MCF 10A (cell line): ENCODE measurements at places on chromosomes 13 and 19. TPM values are rescaled to one million over a fixed set of nuclear protein-coding genes. Genes with fewer than 3 reads are reported as not detected.

GRCh38 chr13:100461309-100462030 is 127.1 kb downstream of the GGACT start:
- no peak overlapping the region for H3K27ac ChIP-seq
- H3K4me3 ChIP-seq: no peak overlapping the region
- no peak for DNase-seq
- H3K27me3 ChIP-seq: no peaks in the 10 kb centered on the region
- peaks cover 5% of the 10 kb centered on the region for H3K4me1 ChIP-seq
- peaks cover 6% of the 10 kb centered on the region for H3K36me3 ChIP-seq

DNA sequence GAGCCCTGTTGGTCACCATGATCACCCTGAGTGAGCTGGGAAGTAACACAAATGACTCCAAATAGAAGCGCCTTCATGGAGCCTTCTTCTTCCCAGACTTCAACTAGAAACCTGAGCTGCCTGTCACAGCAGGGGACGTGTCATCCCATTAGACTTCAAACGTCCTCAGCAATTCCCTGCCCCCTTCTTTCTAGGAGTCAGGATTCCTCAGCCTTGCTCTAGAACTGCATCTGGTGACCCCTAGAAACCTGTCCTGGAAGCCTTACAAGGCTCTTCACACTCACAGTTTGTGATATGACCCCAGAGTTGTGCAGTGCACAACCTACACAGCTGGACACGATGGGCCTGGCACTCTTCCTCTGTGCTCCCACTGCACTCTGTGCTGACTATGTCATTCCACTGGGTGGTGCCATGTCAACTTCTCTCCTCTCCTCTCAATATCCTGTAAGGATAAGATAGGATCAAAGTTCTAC is 23.6 kb upstream of the TTYH1 start:
- DNase-seq: peak; percentile 8
- no peak overlapping the region for H3K4me3 ChIP-seq
- H3K4me1 ChIP-seq: peaks cover 6% of the 10 kb centered on the region
- peaks cover 38% of the 10 kb centered on the region for H3K27me3 ChIP-seq
- H3K27ac ChIP-seq: no peak overlapping the region

DNA sequence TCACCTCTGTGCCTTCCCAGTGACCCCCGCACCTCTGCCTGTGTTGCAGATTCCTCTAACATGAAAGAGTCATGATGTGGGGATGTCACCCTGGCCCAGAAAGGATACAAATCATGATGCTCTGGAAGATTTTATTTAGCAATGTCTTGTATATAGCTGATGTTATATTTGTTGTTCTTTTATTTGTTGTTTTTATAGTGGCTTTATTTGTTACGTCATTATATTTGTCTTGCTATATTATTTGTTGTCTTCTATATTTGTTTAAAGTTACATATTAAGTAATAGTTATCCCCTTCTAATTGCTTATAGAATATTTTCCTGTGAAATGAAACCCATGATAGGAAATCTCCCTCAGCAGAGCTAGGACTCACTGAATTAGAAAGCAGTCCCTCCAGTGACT is 1149.2 kb downstream of the UQCRFS1 start:
- no peaks in the 10 kb centered on the region for H3K27me3 ChIP-seq
- DNase-seq: no peak

- DNase-seq: peak; percentile 12
- H3K4me1 ChIP-seq: peaks cover 6% of the 10 kb centered on the region
- peak overlapping the region; percentile 70 for H3K27ac ChIP-seq
Measured at GRCh38 chr19:57241176-57241575, 744 bp downstream of the ZNF805 start.

DNA sequence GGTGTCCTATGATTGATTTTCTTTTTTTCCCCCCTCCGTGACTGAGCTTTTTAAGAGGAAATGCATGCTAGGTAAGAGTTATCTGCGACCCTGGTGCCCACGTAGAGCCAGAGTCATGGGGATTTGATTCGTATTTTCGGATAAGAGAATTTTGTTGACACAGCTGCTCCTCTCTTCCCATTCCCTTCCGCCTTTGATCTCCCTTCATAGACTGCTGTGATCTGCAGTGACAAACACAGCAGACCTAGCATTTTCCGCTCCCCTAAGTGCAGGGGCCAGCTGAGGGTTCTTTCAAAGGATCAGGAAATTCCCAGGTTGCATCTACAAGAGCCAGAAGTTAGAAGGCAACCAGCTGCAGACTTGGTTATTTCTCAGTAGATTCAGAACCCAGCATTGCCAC is 70.5 kb downstream of the ZNF568 start:
- H3K27ac ChIP-seq: no peak overlapping the region
- H3K4me1 ChIP-seq: no peaks in the 10 kb centered on the region
- no peaks in the 10 kb centered on the region for H3K36me3 ChIP-seq
- no peak for DNase-seq

DNA sequence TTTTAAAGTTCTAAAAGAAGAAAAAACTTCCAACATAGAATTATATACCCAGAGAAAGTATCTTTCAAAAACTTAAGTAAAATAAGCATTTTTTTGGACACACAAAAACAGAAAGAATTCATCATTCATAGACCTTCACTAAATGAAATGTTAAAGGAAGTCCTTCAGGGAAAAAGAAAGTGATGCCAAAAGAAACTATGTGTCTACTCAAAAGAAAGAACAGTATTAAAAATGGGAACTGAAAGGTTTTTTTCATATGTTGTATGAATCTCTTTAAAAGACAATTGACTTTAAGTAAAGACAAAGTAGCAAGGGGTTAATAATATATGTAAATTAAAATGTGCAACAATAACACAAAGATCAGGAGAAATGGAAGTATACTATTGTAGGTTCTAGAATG is 96.5 kb downstream of the DHRS12 start:
- H3K27ac ChIP-seq: peak overlapping the region; percentile 67
- peaks cover 41% of the 10 kb centered on the region for H3K36me3 ChIP-seq
- no peak overlapping the region for H3K4me3 ChIP-seq
- H3K4me1 ChIP-seq: no peaks in the 10 kb centered on the region

DNA sequence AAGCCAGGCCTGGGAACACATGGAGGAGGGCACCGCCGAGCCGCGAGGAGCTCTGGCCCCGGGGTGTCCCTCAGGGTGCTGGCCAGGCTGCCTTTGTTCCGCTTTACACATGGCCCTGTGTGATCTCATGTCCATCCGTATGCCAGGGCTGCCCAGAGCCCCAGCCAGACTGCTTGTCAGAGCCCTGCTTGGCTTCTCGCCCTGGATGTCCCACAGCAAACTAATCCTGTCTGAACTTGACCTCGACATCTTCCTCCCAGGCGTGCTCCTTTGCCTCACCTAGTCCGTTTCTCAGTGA is 14.3 kb downstream of the BCKDHA start:
- peaks cover 19% of the 10 kb centered on the region for H3K4me1 ChIP-seq
- peak; percentile 69 for DNase-seq
- no peaks in the 10 kb centered on the region for H3K27me3 ChIP-seq

- no peaks in the 10 kb centered on the region for H3K36me3 ChIP-seq
- H3K4me3 ChIP-seq: no peak overlapping the region
- H3K27ac ChIP-seq: no peak overlapping the region
- H3K4me1 ChIP-seq: no peaks in the 10 kb centered on the region
- no peak for DNase-seq
Measured at GRCh38 chr19:35419046-35419445, 29.0 kb upstream of the FFAR2 start.

DNA sequence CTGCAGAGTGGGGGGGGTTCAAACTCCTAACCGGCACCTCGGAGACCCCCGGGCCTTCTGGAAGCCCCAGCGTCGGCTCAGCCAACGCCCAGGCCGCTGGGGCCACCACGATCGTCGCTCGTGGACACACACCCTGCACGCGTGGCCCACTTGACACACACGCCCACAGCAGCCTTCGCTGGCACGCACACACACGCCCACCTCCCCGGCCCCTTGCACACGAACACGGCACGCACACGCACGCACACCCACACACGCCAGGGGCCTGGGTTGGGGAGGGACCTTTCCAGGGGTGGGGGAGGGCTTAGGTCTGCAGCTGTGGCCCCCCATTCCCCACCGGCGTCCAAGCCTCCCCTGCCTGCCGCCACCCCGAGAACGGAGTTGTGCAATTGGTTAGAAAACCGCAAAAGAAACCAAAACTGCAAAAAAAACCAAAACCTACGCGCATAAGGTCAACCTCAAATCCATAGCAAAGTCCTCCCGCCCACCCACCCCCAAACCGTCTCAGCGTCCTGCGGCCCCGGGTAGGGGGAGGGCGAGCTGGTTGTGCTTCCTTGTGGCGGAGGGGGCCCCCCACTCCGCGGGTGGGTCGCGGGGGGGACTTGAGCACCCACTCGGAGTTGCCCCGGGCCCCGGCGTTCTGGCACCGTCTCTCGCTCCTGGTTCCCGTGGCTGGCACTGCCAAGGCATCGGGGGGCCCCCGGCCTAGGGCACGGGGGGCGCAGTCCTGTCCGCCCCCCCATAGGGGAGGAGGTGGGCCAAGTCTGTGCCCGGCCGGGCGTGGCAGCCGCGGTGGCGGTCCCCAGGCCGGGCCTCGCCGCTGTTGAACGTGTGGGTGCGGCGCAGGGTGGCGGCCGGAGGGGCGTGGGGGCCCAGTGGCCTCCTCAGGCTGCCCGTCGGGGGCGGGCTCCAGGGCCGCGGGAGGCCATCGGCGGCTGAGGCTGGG is 3.3 kb upstream of the LRG1 start:
- DNase-seq: no peak
- no peaks in the 10 kb centered on the region for H3K27me3 ChIP-seq
- no peaks in the 10 kb centered on the region for H3K4me1 ChIP-seq
- H3K36me3 ChIP-seq: peaks cover 6% of the 10 kb centered on the region
- no peak overlapping the region for H3K4me3 ChIP-seq
- H3K27ac ChIP-seq: no peak overlapping the region

DNA sequence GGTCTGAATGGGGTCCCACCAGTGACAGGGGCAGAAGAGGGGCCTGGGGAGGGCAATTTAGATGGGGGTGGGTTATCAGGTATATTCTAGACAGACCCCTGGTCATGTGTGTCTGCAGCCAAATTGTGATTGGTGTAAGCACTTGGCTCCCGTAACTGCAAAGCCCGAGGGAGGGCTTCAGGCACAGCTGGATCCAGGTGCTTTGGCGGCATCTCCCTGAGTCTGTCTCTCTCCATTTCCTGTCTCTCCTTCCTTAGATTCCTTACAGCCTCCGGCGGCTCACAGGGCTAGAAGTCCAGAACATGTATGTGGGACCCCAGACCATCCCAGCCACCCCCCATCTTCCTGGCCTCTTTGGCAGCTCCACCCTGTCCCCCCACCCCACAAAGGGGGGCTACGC is 31.4 kb downstream of the DHX34 start:
- H3K27ac ChIP-seq: no peak overlapping the region
- no peaks in the 10 kb centered on the region for H3K4me1 ChIP-seq
- no peaks in the 10 kb centered on the region for H3K27me3 ChIP-seq
- H3K36me3 ChIP-seq: peaks cover 59% of the 10 kb centered on the region
- no peak overlapping the region for H3K4me3 ChIP-seq

DNA sequence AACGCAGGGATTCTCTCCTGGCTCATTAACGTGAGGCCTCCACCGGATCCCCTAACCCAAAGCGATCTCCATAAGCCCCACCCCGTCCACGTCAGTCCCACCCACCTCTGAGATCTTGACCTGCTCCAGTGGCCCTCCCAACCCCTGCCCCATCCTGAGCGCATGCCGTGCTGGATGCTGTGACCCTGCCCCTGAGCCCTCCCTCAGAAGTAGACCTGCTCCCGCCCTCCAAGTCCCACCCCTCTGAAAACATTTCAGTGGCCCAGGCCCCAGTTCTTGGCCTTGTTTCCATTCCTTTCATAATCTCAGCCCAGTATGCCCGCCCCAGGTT is 19.9 kb downstream of the LMTK3 start:
- H3K27me3 ChIP-seq: no peaks in the 10 kb centered on the region
- H3K36me3 ChIP-seq: peaks cover 17% of the 10 kb centered on the region
- DNase-seq: no peak
- peaks cover 29% of the 10 kb centered on the region for H3K4me1 ChIP-seq

DNA sequence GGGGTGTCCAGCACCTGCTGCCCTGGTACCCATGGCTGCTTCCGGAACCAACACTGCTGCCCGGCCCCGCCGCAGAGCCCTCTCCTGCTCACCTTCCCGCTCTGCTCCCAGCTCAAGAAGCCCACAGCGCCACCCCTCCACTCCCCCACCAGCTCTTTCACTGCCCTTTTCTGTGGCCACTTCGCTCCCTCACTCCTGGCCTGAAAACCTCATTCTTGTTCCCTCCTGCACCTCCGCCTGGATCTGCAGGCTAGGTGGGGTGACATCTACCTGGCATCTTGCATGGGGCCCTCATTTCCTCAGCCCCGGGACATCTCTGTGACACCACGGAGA is 6.4 kb downstream of the ZNF787 start:
- H3K4me1 ChIP-seq: peaks cover 29% of the 10 kb centered on the region
- no peak overlapping the region for H3K4me3 ChIP-seq
- no peaks in the 10 kb centered on the region for H3K27me3 ChIP-seq
- H3K27ac ChIP-seq: no peak overlapping the region

Gene COL5A3
- 0.98 and 1.5 TPM in 2 replicates for total RNA-seq

DNA sequence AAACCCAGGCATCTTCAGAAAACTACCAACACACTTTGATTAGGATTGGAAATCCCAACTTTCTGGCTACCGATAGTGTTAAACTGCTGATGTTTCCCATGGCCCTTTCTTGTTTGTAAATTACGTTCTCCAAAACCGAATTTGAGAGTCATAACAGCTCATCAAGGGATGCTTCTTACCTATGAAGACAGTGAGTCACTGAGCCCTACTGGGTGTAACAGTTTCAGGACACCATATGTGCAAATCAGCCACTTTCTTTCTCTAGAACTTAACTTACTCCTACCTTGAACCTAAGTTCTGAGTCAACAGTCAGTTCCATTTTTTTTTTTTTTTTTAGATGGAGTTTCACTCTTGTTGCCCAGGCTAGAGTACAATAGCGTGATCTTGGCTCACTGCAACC is 410.1 kb upstream of the TSHZ3 start:
- no peak overlapping the region for H3K4me3 ChIP-seq
- H3K4me1 ChIP-seq: no peaks in the 10 kb centered on the region
- H3K36me3 ChIP-seq: peaks cover 6% of the 10 kb centered on the region

DNA sequence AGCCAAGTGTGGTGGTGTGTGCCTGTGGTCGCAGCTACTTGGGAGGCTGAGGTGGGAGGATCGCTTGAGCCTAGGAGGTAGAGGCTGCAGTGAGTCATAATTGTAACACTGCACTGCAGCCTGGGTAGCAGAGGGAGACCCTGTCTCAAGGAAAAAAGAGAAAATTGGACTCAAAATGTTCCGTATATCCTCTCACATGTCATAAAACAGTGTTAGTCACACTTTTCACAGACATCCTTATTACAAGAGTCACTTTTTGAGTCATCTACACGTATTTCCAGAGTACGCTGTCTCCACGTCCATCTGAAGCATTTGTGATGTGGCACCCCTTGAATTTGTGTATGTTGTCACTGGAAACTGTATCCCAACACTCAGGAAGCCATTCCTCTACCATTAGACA is 133.0 kb downstream of the SIPA1L3 start:
- H3K4me1 ChIP-seq: no peaks in the 10 kb centered on the region
- peaks cover 6% of the 10 kb centered on the region for H3K36me3 ChIP-seq
- H3K27me3 ChIP-seq: no peaks in the 10 kb centered on the region
- H3K27ac ChIP-seq: no peak overlapping the region
- peak; percentile 32 for DNase-seq

DNA sequence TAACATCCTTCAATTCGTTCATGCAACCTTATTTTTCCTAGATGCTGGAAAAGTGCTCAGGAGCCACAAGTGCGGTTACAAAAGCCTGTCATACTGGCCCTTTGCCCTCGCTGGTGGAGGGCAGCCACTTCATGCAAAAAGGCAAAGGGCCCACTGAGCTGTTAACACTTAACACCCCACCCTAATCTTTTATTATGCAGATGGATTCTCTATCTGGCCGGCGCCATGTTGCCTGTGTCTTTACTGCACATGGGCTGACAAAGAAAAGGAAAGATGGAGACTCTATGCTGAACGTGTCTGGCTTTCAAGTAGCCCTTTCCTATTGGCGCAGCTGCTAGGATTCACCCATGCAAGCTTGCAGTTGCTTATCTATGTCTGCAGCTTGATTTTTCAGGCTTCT is 10.8 kb downstream of the OR7D2 start:
- no peak for DNase-seq
- no peaks in the 10 kb centered on the region for H3K27me3 ChIP-seq
- H3K36me3 ChIP-seq: no peaks in the 10 kb centered on the region
- no peaks in the 10 kb centered on the region for H3K4me1 ChIP-seq
